ENCODE measurements at places on chromosomes 1 and 21.

GRCh38 chr1:14298806-14299205 is 299.7 kb upstream of the KAZN start:
- no peak for DNase-seq

DNA sequence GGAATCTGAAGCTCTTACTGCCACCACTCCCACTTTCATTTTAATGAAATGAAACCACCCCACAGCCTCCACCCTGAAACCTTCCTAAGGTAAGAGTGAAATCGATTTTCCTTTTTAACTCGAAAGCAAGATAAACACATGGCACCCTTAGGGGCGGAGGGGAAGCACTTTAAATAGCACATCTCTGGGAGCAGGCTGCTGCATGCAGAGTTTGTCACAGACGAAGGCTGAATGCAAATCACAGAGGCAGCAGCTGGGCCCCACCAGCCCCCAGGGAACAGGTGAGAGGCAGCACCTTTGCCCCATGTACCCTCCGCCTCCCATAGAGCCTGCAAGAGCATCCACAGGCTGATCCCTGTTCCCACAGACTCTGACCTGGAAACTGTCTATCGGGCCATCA is 60.0 kb upstream of the GRIK3 start:
- peak; percentile 50 for DNase-seq

- peak; percentile 100 for DNase-seq
Measured at GRCh38 chr1:151790071-151790939, at the start of gene TDRKH. Gene TDRKH (minus strand): TSS chr1:151790500. CDS start chr1:151783022, 7,478 bp downstream.

GRCh38 chr1:159076438-159077119 is at the start of gene AIM2:
Gene AIM2 (minus strand): TSS chr1:159076766. CDS start chr1:159073499, 3,267 bp downstream.
- no peak for DNase-seq

- no peak for DNase-seq
Measured at GRCh38 chr1:225762002-225762441, 15.6 kb upstream of the SRP9 start.

Measured in NCI-H187 (cell line).